ENCODE measurements at places on chromosomes 16 and 17.

DNA sequence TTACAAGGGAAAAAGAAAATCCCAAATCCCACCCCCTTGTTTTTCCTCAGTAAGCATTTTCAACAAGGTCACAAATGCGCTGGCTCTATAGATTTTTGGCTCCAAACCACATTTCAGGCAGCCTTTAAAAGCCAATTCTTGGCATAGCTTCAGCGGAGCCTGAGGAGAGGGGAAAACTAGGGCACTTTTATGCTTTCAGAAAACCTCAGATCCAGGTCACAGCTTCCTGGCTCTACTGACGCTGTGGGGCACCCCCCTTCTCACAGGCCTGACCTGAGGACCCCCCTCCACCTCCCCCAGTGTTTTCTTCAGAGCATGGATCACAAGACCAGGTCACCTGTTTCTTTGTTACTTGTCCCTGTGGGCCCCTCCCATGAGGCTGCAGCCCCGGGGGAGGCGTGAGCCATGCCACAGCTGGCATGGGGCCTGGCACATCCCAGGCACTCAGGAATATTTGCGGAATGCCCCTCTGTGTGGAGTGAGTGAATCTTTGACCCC is 30.1 kb upstream of the MTSS2 start:
- DNase-seq: no peak

GRCh38 chr16:69839240-69839688 is 77.1 kb downstream of the WWP2 start:
- no peak for DNase-seq

DNA sequence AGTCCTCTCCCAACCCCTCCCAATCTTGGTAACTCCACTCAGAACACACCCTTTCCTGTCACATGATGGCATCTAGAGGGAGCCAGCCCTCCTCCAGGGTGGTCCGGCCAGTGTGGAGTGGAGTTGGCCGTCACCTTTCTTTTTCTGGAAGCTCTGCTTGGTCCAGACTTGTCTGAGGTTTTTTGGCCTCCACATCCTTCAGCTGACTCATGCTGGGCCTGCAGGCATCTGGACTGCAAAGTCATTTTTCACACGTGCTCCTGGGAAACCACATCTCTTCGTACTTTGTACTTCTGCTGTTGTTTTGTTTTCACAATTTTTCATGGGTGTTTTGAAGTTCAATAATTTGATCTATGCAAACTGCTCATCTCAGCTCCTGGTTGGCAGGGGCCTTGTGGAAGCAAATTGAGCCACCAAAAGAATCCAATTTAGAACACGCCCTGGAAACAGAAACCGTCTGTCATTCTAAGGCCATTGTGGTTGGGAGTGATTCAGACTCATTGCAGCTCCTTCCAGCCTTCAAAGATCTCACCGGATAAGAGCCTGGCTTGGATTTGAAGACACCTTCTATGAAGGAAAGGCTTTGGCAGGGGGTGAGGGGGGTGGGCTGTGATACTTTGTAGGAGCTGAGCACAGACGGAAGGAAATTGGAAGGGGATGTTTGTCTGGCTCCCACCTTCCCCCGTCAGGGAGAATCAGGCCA is 42.4 kb upstream of the NF1 start:
- no peak for DNase-seq

GRCh38 chr17:5413682-5414081 is 5.8 kb downstream of the NUP88 start:
- DNase-seq: no peak

- no peak for DNase-seq
Observed at GRCh38 chr17:70021726-70022125, 53.3 kb upstream of the KCNJ16 start.

All from stimulated activated naive CD4-positive, alpha-beta T cell treated with Interleukin-2 at 50 U/mL for 16 hours (primary cell).